ENCODE measurements at places on chromosomes 4 and X.

- DNase-seq, result peak; percentile 10
Observed at GRCh38 chr4:10013722-10014121, 7.6 kb downstream of the SLC2A9 start.

DNA sequence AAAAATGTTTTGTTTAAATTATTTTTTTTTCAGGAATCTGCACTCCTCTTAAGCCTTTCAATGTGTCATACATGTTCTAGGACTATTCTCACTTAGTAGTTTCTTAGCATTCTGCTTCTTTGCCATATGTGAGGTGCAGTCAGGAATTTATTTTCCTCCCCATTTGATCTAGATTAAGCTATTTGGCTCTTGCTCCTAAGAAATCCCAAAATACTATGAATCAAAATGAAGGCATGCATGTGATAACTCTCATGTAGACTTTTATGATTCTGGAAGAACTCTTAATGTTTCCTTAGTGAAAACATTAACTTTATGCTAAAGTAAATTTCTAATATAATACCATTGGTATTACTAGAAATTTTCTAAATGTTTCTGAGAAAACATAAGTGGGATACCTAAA, 664.5 kb downstream of the RAPGEF2 start:
- no peak for DNase-seq

DNA sequence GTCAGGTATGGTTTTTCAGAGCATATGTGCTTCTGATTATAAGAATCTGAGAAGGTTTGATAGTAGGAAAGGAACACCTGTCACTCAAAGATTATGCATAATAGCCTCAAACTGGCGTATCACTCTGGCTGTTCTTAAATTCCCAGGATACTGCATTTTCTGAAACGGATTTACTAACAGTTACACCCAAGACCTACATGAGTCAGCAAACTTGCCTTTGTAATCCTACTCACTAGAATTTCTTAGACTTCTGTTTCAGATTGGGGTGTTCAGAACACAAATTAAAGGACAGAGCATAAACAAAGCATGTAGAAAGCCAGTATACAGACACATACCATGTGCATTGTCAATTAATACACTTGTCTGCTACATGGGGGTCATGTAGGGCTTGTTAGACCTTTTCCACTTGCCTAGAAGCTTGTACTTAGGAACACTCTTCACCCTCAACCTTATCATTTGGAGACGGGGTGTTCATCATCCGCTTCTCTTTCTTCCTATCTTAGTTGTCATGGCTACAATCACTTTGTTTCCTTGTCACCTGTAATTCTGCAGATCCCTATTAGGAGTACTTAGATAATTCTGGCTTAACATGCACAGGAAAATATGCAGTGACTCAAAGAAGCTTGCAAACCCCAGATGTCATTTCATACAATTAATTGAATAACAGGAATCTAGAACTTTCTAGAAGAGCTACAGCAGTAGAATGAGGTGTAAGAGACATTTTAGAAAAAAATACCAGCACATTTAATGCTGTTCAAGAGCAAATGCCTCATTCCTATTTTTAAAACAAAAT, 593.0 kb upstream of the TENM3 start:
- no peak for DNase-seq

DNA sequence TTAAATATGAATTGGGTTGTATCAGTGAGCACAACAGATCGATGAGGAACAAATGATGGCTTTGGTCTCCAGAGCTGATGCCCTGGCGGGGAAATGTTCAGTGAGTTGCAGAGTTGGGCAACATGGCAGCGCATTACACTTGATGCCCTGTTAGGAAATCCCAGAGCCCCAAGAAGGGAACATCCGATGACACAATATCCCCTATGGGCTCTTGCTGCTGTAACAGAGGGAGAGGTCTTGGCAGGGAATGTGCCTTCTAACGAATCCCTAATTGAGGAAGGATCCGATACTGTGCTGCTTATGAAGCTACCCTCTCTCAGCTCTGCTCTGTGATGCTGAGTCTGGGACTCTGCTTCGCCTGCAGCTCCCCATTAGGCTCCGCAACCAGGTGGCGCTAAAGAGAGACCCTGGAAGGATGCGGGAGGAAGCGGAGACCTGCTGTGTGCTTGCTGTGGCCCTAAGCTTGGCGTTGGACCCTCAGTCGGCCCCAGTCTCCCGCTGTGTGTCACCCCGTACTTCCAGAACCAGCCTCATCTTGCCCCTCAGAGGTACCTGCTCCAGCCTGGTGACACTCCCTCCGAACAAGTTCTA, 38.9 kb downstream of the PDHA1 start:
- peak; percentile 27 for DNase-seq

DNA sequence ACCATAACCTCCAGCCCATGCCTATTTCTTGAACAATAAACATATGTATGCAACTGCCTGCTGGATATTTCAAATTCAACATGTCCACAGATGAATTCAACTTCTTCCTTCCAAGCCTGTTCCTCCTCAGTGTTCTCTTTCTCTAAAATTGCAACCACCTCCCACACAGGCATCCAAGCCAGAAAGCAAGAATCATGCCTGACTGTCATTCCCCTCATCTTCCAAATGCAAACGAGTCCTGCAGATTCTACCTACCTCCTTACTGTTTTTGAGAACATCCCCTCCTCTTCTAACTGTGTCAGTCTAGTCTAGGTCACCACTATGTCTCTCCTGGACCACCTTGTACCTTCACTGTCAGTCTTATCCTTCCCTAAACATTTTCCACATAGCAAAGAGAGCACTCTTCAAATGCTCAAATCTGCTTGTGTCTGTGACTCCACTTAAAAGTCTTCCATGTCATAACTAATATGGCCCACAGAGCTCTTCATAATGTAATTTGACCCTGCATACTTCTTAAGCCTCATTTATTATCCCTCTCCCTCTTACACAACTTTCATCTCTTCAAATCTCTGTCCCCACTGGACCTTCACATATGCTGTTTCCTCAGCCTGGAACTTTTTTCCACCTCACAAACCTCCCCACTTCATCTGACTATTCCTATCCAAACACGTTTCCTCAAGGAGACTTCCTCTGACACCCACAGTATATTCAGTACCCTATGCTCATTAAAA, 25.7 kb downstream of the MAPK10 start:
- no peak for DNase-seq

- DNase-seq, result no peak
Observed at GRCh38 chr4:183458005-183458404, 13.6 kb downstream of the CDKN2AIP start.

- no peak for DNase-seq
Observed at GRCh38 chr4:56082829-56083228, 134.1 kb downstream of the CEP135 start.

DNA sequence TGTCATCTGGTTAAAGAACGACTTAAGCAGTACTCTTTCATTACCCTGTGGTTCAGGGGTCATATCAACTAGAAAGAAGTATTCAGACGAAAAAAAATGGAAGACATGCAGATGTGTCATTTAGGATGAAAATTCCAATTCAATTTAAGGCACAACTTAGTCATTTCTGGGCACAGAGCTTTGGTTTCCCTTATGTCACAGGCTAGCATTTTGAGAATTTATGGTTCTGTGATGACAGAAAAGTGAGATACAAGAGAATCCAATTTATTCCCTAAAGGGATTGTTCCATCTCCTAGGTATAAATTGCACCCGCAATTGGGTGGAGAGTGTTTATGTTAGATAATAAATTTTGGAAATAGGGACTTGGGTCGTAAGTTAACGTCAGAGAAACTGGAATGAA, 306.6 kb downstream of the STK32B start:
- no peak for DNase-seq

Data from CD4-positive, alpha-beta T cell treated with Interleukin-15 for 4 hours (primary cell).